ENCODE measurements at places on chromosomes 1 and 21. TPM values are rescaled to one million over a fixed set of nuclear protein-coding genes. Genes with fewer than 3 reads are reported as not detected.

Gene CYP4Z1
- not detected for total RNA-seq

Gene FBXO44
- 29.6 TPM for total RNA-seq

Gene ITLN1
- total RNA-seq, result not detected

Gene MXRA8
- 440 TPM for total RNA-seq

Gene SPRR2F
- not detected for total RNA-seq

Gene CELA2B
- not detected for total RNA-seq

Gene LEMD1
- not detected for total RNA-seq

Gene RWDD3
- total RNA-seq, result 15.5 TPM

Gene SPRR1B
- not detected for total RNA-seq

GRCh38 chr1:234528074-234528865, 49.3 kb upstream of the TARBP1 start:
- no peak for DNase-seq

DNA sequence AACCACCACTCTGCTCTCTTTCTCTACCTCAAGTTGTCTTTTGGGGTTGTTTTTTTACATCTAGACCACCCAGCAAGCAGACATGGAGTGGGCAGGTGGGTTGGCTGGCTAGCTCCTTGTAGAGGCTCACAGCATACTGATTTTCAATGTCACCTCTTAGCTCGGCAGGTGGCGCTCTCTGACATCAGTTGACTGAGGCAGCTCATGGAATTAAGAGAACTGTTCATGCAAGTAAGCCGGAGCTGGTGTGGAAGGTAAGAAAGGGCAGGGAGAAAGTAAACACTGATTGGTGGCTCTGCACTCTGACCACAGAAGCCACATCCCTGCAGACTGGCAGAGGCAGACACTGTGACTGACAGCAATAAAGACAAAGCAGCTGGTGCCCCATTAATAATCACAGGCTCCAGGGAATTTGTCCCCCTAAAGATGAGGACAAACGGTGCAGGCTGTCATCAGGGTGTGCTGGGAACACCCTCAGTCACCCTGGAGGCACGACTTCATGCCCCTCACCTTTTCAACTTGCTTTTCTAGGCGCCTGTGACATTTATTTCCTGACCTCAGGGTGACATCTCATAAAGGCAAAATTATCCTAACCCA, 226.8 kb downstream of the LMX1A start:
- DNase-seq, result no peak

DNA sequence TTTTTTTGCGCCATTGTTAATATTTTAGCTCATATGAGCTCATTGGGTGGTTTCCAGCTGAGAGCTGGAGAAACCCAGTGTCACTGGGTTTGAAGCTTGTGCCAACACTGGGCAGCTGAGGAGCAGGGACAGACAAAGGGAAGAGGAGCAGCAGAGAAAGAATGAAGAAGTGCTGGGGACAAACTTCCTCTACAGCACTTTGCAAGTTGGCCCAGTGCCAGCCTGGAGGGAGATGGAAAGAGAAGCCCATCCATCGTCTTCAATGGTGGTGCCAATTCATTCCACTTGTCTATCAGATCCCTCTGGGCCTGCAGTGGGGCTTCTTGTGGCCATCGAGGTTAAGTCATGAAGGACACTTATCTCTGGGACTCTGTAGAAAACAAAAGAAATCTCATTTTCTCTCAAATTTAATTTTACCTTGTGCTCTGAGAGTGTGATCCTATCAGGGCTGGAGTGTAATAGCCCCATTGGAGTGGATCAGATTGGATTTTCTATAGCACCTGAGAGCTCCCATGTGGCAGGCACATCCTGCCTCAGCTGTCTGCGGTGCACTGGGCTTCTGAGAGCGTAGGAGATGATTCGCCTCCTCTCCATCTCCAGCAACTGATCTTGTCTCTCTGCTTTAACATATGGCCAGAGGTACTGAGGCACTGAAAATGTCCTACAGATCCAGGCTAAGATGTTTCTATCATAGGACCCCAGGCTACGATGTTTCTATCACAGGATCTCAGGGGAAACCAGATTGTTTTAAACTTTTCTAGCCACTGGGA, 114.7 kb downstream of the TNR start:
- DNase-seq, result no peak

GRCh38 chr1:1024771-1025699, 5.1 kb downstream of the AGRN start:
- DNase-seq, result no peak

DNA sequence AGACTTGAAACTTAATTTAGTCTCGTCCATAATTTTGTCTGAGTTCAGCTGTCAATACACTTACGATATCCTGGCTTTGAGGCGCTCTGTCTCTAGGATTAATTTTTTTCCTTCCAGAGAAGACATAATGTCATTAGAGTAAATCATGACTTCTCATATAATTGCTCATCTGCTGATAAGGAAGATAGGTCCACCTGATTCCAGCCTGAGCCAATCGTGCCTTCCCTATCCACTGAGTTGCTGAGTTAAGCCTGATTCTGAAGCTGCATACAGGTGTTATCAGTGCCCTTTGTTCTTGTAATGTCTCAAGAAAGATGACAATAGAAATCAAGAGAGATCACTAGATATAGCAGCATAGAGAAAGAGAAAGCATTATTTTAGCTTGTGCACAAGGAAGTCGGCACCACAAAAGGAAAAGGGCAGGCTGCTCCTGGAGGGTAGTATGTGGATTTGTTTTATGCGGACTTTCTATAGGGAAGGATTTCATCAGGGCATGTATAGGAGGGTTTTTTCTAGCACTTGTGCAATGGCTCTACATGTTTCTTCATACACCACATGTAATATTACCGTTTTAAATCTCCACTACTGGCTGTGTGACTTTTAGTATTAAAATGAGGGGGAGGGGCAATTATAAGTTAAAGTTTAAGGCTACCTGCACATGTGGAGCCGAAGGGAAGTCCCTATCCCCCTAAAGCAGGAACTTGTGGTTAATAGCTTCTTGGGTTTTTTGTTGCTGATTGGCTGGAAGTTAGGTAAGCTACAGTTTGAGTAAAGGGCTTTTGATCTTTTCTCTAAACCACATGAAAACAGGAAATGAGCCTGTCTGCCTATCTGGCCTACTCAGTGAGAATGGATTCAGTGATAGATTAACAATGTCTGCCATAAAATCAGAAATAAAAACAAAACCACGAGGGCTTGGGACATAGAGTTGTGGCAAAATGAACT, 133.4 kb downstream of the PLPPR5 start:
- no peak for DNase-seq

DNA sequence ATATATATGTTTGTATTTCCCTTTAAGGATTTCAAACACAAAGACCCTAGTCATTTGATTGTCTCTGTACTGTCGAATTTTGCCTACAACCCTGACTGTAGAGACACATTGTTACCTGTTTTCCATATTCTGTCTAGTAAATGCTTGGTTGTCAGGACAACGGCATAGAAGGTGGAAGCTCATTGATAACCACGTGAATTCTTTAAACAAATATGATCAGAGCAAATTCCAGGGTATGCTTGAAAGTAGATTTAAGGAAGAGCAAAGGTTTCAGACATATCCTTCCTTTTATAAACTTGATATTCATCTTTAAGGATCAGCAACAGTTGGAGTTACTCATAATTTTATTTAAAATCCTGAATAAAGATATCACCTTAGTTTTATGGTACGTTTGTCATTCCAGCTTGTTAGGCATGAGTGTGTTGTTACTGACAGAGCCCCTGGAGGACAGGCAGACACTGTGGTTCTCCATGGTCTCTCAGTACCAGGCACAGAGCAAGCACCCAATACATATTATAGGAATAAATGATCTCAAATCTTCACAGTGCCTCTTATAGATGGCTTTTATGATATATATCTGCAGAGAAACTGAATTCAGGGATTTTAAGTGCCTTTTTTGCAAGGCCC, 203.2 kb downstream of the FGGY start:
- no peak for DNase-seq

- DNase-seq, result no peak
These were observed 30.2 kb downstream of the ZZZ3 start for GRCh38 chr1:77652268-77652667.

GRCh38 chr1:25437672-25438071, 7.0 kb downstream of the MACO1 start:
- DNase-seq, result no peak

GRCh38 chr1:99397029-99397428, 132.7 kb downstream of the PLPPR4 start:
- DNase-seq, result no peak

DNA sequence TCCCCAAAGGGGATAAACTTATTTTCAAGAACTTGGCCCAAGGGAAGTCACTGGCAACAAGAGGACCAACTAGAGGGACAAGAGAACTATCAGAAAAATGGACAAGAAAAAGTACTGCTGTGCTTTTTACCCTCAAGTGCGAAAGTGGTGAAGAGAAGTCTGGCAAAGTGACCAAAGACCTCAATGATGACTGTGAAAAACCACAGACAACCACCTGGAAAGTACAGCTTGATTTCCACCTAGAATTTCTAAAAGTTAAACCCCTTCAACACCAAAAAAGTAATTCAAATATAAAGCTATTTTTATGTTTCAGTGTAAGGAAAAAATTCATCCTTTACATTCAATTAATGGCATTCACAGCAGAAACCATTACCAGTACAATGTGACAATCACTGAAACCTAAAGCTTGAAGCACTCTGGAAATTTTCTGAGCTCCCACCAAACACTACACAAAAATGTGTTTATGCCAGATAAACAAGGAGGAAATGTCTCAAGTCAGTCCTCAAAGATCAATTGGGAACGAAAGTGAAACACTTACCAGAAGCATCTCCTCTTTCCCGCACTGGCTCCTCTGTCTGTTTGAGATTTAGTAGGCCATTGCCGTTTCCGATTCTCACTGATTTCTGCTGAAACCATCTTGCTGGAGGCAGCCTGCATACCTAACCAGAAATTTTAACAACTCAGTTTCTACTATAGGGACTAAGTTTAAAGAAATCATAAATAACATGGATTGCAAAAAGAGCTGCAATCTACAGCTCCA, 8.3 kb downstream of the SDE2 start:
- no peak for DNase-seq

DNA sequence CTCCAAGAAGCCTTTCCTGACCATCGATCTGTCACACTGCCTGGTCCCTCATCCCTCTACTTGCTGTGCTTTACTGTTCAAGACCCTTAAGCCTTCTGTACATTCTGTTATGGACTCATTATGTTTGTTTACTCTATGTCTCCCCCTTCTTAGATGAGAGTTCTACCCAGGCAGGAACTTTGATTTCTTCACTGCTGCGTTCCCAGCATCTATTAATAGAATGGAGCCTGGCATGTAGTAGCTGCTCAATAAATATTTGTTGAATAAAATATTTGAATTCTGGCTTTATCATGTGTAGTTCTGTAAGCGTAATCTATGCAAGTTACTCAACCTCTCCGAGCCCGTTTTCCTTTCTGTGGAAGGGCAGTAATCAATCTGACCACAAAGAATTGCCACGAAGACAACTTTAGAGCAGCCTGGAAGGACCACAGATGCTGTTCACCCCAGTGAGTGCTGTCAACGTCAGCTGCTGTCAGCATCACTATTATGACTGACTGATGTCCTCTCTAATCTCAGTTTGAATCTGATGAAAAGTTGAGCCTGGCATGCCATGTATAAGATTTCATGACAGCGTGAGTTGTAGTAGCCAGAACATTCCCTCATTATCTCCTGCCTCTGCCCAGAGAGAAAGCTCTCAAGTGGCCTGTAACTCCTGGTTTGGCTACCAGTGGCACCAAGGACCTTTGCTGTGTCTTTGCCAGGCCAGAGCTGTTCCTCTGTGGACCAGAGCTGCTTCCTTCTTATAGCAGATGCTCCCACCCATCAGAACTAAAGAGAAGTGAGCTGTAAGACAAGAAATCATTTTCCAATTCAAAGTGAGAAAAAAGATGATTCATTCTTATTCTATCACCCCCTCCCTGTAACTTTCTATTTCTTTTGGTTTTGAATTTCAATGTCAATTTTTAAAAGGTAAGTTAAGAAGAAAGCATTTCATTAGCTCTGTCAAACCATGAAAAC, 94.5 kb downstream of the PRDM2 start:
- DNase-seq, result no peak

DNA sequence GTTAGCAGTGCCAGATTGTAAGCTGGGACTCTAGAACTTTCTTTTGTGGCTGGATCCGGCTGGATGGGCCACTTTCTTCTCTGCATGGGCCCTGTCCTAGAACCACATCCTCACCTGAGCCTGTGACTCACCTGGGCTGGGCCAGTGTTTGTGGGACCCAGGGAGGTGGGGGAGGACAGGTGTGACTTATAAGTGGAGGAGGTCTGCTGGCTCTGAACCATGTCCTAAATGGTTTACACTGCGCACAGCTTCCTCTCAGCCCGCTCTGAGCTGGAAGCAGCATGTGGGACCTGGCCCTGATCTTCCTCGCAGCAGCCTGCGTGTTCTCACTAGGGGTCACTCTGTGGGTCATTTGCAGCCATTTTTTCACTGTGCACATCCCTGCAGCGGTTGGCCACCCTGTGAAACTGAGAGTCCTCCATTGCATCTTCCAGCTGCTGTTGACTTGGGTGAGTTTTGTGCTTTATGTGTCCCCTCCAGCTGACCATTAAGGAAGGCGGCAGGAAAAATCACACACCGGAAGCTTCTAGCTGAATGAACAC, at the start of gene AADACL3:
TSS of gene AADACL3 (plus strand) at position 215 of the 542 bp plus-strand sequence. CDS start at position 282, 67 bp downstream.
- DNase-seq, result no peak

- no peak for DNase-seq
These were observed 83.9 kb downstream of the MT1HL1 start for GRCh38 chr1:236920286-236920894.

DNA sequence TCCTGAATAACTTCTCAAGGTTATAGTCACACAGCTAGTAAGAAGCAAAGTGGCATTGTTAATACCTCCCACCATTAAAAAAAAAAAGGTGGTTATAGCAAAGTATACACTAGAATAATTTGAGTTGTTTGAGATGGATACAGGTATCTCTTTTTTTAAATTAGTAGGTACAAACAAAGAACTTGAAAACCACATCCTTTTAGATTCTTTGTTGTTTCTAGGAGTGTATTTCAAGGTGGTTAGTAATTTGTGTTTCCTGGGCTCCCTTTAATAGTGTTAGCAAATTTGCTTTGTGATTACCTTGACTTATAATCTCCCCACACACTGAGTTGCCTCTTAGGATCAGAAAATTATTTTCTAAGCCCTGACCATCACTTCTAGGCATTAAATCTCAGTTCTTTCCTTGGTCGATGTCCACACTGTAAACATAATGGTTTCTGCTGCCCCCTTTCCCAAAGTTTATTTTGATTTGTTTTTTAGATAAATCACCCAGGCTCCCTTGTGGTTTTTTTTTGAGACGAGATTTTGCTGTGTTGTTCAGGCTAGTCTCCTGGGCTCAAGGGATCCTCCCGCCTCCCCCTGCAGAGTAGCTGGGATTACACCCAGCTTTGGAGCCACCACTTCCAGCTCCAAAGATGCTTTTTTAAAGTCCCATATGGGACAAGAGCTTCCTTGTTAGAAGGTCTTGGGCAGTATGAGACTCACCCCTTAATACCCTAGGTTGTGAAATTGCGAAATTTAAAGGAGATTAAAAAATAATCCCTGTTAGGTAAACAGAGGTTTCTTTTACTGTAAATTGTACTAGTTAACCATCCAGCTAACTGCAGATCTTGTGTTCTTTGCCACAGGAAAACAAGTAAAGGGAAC, 6.2 kb downstream of the AKIRIN1 start:
- DNase-seq, result no peak

GRCh38 chr1:161678500-161678899, 15.6 kb downstream of the FCGR2B start:
- no peak for DNase-seq

GRCh38 chr1:87826681-87827251, 498.1 kb downstream of the LMO4 start:
- no peak for DNase-seq
